ENCODE measurements at places on chromosomes 13 and 19.
A peak's percentile ranks its signal among the peaks of the same experiment; 100 is the strongest.

GRCh38 chr13:91482427-91482826, 84.0 kb downstream of the GPC5 start:
- DNase-seq = no peak

DNA sequence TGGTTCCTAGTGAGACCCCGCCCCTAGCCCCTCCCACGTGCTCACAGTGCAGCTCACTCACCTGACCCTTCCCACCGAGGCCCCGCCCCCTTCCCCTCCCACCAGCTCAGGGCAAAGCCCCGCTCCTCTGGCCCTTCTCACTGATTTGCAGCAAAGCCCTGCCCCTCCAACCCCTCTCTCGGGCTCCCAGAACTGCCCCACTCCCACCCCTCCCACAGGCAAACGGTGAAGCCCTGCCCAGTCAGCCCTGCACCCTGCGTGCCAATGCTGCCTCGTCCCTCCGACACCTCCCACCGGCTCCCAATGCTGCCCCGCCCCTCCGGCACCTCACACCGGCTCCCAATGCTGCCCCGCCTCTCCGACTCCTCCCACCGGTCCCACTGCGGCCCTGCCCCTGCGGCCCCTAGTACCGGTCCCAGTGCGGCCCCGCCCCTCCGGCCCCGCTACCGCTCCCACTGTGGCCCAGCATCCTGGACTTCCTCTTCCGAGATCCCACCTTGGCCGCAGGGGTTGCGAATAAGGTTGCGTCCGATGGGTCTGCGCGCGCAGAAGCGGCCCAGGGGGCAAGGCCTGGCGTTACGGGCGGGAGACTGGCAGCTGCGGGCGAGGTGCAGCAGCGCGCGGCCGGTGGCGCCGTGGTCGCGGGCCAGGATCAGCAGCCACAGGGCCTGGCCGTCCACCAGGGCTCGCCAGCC, 834 bp downstream of the FBXO27 start:
- DNase-seq = peak; percentile 47

DNA sequence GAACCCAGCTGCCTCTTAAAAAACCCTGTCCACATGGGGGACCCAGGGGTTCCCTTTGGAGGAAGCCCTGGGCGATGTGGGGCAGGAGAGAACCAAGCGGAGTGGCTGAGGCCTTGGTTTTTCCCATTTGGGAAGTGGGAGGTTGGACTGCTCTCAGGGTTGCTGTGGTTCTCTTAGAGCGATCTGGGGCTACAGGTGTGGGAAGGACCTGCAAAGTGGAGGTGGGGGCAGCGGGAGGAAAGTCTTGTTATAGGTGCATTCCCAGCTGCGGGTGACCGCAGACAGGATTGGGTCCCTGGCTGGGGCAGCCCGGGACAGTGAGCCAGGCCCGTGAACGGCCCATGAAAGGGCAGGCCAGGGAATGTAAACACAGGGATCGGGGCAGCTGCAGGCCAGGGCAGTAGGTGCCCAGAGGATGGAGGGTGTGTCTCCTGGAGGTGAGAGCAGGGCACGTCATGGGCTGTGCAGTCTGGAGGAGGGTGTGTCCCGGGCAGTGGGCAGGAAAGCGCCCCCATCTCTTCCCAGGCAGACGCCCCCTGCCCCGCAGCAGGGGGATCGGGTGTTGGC, 814 bp downstream of the SLC25A23 start:
- DNase-seq = no peak

- DNase-seq = no peak
These were observed 25.4 kb upstream of the ZMYM5 start for GRCh38 chr13:19888799-19889198.

DNA sequence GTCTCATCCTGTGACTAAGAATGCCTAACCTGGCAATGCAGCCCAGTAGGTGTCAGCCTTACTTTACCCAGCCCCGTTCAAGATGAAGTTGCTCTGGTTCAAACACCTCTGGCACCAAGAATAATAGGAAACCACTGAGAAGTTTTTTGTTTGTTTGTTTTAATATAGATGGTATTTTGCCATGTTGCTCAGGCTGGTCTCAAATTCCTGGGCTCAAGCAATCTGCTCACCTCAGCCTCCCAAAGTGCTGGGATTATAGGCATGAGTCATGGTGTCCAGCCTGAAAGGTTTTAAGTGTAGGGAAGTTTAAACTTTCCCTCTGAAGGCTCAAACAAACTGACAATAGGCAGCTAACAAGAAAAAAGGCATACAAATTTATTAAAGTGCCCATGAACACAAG, 51.2 kb upstream of the ABCC4 start:
- DNase-seq = no peak

DNA sequence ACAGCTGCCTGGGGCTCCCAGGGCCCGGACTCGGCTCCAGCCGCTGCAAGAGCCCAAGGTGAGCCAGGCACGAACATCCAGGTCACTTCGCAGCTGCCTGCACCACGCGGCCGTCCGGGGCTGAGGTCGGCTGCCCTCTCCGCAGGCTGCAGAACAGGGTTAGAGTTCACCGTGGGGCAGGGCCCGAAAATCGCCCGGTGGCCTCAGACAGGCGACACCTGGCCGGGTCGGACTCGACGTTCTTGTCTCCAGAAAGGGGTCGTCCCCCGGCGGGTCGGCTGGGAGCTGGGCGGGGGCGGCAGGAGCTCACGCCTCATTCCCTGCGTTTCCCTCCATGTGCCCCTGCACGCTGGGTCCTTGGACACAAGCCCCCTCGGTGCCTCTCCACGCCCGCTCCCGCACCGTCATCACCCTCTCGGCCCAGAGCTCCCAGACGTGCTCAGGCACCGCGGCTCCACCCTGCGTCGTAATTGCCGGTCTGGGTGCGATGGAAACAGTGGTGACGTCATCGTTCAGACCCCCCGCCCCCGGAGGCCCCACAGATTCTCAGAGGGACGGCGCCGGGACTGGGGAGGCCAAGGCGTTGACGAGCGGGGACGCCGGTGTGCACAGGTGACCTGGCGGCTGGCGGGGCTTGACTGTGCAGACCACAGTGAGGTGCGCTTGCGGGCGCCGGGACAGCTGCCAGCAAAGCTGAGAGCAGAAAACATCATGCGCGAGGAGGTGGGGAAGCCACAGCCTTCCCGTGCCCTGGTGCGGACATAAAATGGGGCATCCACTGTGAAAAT, 4.0 kb upstream of the GRIN3B start:
- DNase-seq = peak; percentile 41

GRCh38 chr19:3123088-3123721, 12.6 kb upstream of the GNA15 start:
- no peak for DNase-seq

DNA sequence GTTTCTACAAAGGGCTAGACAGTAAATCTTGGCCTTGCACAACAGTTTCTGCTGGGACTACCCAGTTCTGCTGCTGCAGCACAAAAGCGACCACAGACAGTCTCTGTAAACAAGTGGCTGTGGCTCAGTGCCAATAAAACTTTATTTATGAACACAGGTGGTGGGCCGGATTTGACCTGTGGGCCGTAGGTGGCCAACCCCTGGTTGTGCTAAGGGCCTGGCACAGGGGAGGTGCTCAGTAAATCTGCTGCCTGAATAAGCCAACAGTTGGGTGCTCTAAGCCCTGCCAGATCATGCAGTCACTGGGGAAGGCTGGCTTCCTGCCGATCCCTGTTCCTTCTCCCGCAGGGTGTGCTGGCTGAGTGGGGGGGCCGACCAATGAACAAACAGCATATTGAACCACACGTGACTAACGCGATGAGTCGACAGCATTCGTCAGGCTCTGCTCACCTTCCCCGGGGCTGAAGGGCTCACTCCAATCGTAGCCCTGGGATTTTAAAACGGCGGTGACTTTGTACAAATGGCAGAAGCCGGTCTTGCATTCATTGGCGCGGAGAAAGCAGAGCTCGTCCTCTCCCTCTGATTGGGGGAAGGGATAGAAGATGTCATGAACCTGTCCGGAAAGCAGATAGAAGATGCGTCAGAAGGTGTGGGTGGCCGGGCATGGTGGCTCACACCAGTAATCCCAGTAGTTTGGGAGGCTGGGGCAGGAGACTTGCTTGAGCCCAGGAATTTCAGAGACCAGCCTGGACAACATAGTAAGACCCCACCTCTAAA, 24.3 kb upstream of the MYDGF start:
- DNase-seq = no peak

- no peak for DNase-seq
These were observed 16.8 kb downstream of the FPR2 start for GRCh38 chr19:51777570-51778462.

DNA sequence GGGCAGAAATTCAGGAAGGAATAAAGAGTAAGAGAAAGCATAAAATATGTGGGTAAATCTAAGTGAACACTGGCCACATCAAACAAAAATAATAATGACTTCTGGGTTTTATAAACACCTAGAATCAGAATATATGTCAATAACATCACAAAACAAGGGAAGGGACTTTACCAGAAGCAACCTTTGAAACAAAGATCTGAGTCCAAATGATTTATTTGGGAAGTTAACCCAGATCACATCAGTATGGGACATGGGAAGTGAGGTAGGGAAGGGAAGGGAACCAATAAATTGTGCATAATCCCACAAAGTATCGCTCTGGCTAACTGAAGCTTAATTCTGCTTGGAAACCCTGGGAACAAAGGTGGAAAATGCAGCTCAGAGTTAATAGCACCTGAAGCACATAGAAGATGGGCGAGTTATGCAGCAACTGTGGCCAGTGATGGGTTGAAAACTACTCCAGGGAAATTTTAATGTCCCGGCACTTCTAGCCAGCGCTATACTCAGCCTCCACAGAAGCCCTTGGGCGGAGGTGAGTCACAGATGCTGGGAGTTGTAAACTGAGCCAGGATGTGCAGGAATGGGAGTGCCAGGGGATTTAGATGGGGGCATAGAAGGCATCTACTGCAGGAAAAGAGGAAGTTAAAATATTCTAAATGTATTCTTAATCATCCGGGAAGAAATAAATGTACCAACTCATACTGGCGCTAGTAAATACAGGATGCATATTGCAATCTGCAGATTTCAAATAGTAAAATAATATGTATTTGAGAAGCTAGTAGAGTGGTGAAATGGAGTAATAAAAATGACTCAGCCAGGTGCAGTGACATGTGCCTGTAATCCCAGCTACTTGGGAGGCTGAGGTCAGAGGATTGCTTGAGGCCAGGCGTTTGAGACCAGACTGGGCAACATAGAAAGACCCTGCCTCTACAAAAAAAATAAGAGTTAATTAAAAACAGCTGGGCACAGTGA, 34.2 kb upstream of the CEBPG start:
- no peak for DNase-seq

GRCh38 chr19:56350416-56351045, 35.9 kb upstream of the ZSCAN5A start:
- peak; percentile 8 for DNase-seq

- no peak for DNase-seq
These were observed 513.5 kb upstream of the MIR17HG start for GRCh38 chr13:90833951-90834350.

DNA sequence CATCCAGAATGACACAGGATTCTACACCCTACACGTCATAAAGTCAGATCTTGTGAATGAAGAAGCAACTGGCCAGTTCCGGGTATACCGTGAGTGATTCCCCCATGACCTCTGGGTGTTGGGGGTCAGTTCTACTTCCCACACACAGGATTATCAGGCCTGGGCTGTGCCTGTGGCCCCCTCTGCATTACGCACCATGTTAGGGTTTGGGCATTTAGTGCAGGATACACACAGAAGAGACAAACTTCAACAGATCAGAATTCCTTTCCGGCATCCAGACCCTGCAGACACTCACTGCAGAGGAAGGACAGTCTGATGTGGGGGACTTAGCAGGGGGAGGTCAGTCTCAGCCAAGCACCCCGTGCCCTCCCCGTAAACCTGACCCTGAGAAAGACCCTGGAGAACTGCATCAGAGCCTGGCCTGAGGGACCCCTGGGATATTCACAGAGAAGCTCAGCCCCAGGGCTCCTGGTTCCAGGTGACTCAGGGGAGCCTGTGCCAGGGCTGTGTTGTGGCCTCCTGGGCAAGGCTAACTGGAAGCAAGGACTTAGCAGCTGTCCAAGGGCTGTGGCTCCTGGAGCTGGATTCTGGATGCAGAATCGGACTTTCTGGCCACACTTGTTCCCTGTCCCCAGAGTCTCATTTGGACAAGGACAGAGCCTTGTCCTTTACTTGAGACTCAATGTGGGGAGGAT, 1.7 kb downstream of the CEACAM5 start:
- no peak for DNase-seq

DNA sequence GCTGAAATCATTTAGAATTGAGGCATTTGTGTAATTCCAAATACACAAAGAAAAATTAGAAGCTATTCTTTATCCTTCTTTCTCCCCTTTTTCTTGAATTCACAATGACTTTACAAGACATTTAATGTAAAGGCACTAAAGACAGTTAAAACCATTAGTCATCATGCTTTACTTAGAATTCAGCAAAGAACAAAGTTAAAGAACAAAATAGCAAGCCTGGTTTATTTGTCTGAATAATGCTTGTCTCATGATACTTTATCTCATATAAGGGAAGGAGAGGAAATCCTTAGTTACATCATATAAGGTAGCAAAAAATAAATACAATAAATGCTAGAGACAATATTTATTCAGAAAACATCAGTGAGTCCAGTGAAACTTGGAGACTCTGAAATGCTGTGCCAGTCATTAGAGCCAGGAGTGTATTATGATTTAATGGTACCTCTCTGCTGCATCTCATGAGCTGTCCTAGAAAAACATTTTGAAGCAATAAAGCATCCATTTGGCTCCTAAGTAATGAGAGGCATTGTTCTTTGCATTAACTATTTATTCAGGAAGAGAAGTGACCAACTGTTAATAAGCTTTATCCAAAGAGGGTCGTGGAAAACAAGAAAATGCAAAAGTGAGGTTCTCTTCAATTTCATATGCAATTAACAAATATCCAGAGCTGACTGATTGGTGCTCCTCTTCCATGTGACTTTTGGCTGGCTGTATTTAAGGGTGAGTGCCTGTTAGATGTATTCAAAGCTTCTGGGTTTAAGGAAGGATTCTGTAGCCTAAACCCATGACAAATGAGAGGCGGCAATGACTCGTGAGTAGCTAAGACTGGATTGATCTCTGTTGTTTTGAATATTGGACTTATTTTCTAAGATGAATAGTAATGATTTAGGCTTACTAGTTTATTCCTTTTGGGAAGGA, 105.0 kb downstream of the DGKH start:
- DNase-seq = no peak

DNA sequence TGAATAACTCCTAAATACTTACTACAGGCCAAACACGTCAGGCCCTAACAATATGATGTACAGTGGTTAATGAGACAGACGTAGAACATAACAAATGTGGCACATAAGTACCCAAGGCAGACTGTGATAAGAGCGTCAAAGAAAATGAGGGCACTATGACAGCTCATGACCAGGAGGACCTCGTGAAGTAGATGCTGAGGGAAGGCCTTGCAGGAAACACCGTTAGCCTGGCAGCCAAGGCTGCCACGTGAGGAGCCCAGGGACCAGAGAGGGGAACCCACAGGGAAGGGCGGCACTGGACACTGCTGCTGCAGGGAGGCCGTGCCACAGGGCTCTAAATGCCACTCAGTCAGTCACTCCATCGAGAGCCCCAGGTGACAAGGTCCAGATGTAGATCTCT, 5.7 kb downstream of the TUBGCP3 start:
- no peak for DNase-seq

DNA sequence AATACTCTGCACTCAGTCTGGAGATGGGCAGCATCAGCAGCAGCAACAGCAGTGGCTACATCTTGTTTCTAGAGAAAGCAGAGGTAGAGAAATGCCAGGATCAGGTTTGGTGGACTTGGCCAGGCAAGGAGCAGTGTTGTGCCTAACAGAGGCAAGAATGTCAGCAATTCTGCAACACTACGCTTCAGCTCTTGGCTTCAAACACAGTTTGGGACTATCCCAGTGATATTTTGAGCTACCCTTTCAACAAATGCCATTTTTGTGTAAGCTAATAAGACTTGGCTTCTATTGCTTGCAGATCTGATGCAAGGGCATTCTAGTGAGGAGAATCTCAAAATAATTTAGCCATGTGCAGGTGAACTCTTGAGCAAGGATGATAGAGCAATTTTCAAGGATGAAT, 271.3 kb downstream of the PCDH20 start:
- no peak for DNase-seq

All from stimulated activated CD8-positive, alpha-beta memory T cell treated with anti-CD3 and anti-CD28 coated beads, Interleukin-7, amount 100 ng/mL, for 1 hour (primary cell).